Effector memory CD8-positive, alpha-beta T cell (primary cell): ENCODE measurements at places on chromosomes 7 and 10.

DNA sequence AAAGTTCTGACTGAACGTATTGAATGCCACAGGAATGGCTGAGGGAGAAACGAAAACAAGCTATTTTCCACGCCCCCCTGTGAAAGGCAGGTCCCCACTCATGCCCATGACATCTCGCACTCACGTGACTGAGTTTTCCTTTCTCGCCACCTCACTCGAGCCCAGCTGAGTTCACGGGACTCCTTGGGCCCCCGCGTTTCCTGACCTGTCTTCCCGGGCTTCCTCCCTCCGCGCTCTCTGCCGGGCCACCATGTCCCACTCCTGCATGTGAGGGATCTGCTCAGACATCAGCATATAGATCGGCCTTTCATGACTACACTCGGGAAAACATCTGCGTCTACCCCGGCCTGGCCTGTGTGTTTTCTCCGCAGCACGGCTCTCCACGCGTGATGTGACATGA, 226.0 kb upstream of the ADARB2 start:
- no peak overlapping the region for H3K27ac ChIP-seq
- H3K27me3 ChIP-seq: no peaks in the 10 kb centered on the region
- H3K4me3 ChIP-seq: no peak overlapping the region
- no peaks in the 10 kb centered on the region for H3K36me3 ChIP-seq
- no peaks in the 10 kb centered on the region for H3K4me1 ChIP-seq

- H3K27me3 ChIP-seq: no peaks in the 10 kb centered on the region
- H3K36me3 ChIP-seq: no peaks in the 10 kb centered on the region
- no peaks in the 10 kb centered on the region for H3K4me1 ChIP-seq
- no peak overlapping the region for H3K4me3 ChIP-seq
Observed at GRCh38 chr7:79459381-79459780, 5.9 kb upstream of the MAGI2 start.

GRCh38 chr10:59843748-59844147, 62.6 kb downstream of the CCDC6 start:
- peaks cover 16% of the 10 kb centered on the region for H3K4me1 ChIP-seq
- H3K4me3 ChIP-seq: no peak overlapping the region
- no peak overlapping the region for H3K27ac ChIP-seq
- peaks cover 41% of the 10 kb centered on the region for H3K36me3 ChIP-seq
- DNase-seq: no peak
- H3K27me3 ChIP-seq: no peaks in the 10 kb centered on the region

- H3K4me1 ChIP-seq: no peaks in the 10 kb centered on the region
- H3K36me3 ChIP-seq: no peaks in the 10 kb centered on the region
- no peak overlapping the region for H3K4me3 ChIP-seq
Observed at GRCh38 chr10:124059551-124059950, 33.8 kb downstream of the CHST15 start.

GRCh38 chr10:115125505-115125904, 32.3 kb downstream of the ATRNL1 start:
- no peak for DNase-seq
- no peak overlapping the region for H3K4me3 ChIP-seq
- H3K27me3 ChIP-seq: no peaks in the 10 kb centered on the region
- H3K4me1 ChIP-seq: no peaks in the 10 kb centered on the region
- no peak overlapping the region for H3K27ac ChIP-seq
- no peaks in the 10 kb centered on the region for H3K36me3 ChIP-seq

- no peak for DNase-seq
- H3K4me1 ChIP-seq: no peaks in the 10 kb centered on the region
- no peak overlapping the region for H3K27ac ChIP-seq
- H3K4me3 ChIP-seq: no peak overlapping the region
Observed at GRCh38 chr10:132111871-132112341, 46.2 kb downstream of the JAKMIP3 start.

GRCh38 chr10:30438021-30438850, 4.3 kb downstream of the MAP3K8 start:
- peaks cover 64% of the 10 kb centered on the region for H3K4me1 ChIP-seq
- H3K36me3 ChIP-seq: peaks cover 97% of the 10 kb centered on the region
- no peaks in the 10 kb centered on the region for H3K27me3 ChIP-seq
- H3K4me3 ChIP-seq: peak overlapping the region; percentile 95
